ENCODE measurements at places on chromosomes 7 and 10.

- no peak for DNase-seq
Observed at GRCh38 chr10:29961351-29961750, 98.0 kb downstream of the JCAD start.

GRCh38 chr10:30365278-30365677 is 16.2 kb upstream of the MTPAP start:
- no peak for DNase-seq

DNA sequence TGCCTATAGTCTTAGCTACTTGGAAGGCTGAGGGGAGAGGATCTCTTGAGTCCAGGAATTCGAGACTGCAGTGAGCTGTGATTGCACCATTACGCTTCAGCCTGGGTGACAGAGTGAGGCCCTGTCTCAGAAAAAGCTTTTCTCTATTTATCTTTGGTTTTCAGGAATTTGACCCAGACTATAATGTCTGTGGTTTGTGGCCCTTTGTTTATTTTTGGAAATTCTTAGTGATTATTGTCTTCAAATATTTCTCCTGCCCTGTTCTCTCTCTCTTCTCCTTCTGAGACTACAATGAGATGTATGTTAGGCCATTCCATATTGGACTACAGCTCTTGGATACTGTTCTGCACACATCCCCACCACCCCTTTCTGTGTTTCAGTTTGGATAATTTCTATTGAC is 4.7 kb downstream of the MUC12 start:
- DNase-seq = no peak

DNA sequence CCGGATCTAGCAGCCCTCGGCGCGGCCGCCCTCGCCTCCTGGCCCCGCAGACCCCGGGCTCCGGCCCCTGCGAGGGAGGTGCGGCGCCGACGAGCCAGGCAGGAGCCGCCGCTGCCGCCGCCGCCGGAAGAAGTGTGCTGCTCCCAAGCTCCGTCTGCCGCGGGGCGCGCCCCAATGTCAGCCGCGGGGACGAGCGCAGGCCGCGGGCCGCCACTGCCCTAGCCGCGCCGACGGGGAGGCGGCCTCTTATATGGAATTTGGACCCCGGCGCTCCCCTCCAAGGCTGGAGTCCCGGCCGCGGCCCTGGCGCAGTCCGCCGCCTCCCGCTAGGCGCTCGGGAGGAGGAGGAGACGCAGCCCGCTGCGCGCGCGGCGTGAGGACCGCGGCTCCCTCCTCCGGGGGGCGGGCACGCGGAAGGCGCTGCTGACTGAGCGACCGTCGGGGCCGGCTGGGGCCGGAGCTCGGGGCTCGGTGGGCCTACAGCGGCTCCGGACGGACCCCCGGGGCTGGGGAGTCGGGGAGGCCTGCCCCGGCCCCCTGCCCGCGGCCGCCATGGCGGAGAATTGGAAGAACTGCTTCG is at the start of gene TRIM8:
Gene TRIM8 (plus strand): TSS at position 414 of the 580 bp plus-strand sequence. CDS start 139 bp downstream, at position 553.
- no peak for DNase-seq

DNA sequence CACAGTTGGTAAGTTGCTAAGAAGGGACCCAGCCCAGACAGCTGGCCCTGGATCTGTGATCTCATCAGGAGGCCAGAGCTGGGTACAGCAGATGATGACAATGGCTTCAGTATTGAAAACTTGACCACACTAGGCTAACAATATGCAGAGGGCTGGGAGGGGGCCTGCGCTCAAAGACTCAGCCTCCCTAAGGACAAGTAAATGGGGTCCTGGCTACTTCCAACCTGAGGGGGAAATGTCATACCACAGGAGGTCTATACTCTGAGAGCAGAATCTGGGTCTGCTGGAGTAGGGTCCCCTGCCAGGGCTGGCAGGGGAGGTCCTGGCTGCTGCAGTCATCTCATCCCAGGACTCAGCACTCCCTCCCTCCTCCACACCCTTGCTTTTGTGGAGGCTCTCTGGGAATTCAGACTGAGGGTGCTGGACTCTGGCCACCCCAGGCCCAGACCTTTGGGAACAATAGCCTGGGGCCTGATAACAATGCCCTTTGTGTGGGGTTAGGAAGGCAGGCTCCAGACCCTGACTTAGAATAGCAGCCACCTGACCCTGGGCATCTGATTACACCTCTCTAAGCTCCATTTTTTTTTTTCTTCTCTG is 1.4 kb downstream of the FXYD4 start:
- DNase-seq = no peak

DNA sequence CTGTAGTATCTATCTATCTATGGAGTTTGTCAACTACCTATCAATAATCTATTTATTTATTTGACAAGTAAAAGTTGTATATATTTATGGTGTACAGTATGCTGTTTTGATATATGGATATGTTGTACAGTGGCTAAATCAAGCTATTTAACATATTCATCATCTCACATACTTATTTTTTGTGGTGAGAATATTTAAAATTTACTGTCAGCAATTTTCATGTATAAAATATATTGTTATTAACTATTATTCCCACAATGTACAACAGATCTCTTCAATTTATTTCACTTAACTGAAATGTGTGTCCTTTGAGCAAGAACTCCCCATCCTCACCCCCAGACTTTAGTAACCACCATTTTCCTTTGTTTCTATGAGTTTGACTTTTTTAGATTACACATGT is 14.5 kb downstream of the AGR3 start:
- no peak for DNase-seq

- DNase-seq = no peak
Observed at GRCh38 chr10:62610649-62611229, 193.8 kb upstream of the ADO start.

DNA sequence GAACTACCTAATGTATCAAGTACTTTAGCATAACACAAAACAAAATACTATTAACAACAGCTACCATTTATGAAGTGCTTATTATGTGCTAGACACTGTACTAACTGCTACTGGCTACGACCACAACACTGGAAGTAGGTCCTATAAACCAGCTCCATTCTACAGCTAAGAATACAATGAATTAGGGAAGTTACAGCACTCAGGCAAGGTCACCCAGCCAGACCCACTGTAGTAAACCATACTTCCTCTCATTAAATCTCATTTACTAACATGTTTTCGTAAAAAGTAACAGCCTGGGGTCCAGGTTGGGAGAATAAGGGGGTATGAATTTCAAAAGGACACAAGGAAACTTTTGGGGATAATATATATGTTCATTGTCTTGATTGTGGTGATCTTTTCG is 25.4 kb downstream of the NAPEPLD start:
- DNase-seq = no peak

DNA sequence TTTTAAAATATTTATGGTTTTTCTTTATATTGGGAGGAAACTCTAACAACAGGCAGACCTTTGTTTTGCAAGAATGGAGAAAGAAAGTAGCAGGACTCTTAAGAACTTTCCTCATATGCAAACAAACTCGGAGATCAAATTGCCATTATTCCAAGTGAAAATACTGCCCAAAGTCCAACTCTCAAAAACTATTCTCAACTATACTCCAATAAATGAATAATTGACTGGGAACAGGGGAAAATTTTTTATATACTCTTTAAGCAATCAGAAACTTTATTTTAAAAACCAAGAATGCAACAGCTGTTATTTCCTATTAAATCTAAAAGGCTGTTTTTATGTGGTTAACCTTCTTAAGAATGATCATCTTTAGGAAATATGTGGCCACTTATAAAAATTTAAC is 101.9 kb downstream of the COL28A1 start:
- no peak for DNase-seq

DNA sequence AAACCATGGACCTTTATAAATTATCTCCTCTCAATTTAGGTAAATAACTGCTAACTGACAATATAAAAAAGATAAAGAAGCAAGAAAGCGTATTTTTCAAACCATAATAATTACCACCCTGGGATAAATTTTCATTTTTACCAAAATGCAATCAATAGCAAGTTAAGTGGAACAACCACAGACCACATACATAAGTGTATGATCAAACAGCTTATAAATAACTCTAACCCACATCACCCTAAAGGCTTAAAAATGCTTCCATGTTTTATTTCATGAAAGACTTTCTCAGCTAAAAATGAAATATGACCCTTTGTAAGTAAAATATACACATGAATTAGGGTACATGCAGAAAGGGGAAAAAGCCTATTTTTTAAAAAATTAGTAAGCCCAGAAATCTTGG is 156.5 kb downstream of the SGMS1 start:
- no peak for DNase-seq

DNA sequence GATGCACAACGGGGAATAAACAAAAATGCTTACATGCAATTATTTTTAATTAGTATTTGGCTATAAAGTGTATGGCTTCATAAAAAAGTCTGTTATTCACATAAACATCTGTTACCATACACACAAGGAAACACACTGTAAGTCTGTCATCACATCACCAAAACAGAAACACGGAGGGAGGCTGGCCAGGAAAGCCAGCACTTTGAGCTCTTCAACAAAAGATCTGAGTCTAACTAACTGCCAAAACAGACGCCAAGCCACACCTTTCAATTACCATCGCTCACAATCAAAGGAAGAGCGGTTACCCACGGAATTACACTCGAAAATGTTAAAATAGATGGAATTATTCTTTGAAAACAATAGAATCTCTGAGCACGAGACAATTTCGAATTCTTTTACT is 49.2 kb upstream of the MGMT start:
- DNase-seq = no peak

- DNase-seq = no peak
Observed at GRCh38 chr7:66617295-66617694, 11.4 kb upstream of the KCTD7 start.

GRCh38 chr7:39810204-39810642 is 139.8 kb upstream of the CDK13 start:
- no peak for DNase-seq

GRCh38 chr10:83983578-83984255 is 155.6 kb upstream of the GHITM start:
- no peak for DNase-seq

DNA sequence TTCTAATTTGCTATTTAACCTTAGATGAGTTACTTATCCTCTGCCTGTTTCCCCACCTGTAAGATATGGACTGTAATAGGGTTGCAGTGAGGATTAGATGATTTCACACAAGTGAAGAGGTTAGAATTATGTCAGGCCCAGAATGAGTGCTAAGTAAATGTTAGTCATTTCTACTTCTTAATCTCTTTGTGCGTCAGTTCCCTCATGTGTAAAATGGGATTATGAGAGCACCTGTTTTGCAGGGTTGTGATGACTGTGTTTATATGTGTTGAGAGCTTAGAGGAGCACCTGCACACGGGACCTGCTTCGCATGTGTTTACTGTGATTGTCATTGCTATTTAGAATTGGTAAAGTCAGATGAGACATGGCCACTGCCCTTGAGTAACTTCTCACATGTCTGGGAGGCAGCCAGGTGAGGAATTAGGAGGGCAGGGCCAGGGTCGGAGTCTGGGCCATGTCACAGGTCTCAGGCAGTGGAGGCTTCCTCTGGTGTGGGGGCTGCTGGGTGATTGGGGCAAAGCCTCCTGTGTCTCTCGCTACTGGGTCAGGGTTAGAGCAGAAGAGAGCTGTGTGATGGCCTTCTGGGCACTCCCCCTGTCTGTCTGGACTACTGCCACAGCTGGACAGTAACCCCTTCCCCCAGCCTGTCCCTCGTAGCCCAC is 106.7 kb downstream of the WDFY4 start:
- DNase-seq = no peak

- no peak for DNase-seq
Observed at GRCh38 chr7:138355254-138355653, 104.8 kb upstream of the TRIM24 start.

DNA sequence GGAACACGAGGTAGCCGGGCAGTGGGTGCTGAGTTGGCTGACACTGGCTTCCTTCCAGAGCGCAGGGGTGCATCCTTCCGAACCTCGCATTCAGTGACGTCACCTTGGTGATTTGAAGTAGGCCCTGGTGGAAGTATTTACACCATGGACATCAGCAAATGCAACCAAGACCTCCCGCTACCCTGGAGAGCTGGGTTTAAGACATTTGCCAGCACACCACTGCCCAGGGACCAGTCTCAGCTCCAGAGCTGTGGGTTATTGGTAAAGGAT is 106.4 kb upstream of the GPR26 start:
- no peak for DNase-seq

GRCh38 chr7:147858421-147858820 is 732.1 kb upstream of the C7orf33 start:
- no peak for DNase-seq

DNA sequence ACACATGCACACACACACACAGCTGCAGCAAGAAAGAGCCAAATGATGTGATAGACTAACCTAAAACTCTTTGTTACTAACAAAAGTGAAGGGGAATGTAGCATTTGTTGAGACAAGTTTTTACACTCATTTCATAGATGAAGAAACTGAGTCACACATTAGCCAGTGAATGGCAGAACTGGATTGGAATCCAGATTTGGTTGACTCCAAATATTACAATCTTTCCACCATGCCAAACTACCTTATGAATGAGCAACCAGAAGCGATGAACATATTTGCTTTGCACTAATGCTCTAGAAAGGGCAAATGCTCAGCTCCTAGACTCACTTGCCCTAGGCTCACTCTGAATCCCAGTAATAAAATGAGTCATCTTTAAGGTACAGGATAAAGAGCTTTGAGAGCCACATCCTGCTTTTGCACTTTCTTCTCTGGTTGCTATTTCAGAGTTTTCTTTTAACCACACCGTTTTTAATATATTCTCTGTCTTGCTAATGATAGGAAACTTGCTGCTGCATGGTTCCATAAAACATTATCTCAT is 111.9 kb downstream of the GPAM start:
- DNase-seq = no peak

GRCh38 chr7:73865738-73866445 is 4.9 kb downstream of the TMEM270 start:
- DNase-seq = peak; percentile 54

DNA sequence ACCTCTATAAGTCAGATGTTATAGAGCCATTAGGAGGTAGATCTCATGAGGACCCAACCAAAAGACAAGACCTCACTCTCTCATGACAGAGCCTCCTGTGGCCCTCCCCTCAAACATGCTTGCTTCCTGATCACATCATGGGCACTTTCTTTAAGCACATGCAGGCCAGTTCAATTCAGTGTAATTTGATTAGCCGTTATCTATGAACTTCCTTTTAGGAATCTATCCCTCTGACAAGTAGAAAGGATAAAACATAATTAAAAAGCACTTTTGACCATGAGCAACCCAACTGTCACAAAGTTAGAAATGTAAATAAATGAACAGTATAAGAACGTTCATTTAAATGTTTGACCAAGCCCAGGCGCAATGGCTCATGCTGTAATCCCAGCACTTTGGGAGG is 27.7 kb upstream of the TMEM254 start:
- no peak for DNase-seq

DNA sequence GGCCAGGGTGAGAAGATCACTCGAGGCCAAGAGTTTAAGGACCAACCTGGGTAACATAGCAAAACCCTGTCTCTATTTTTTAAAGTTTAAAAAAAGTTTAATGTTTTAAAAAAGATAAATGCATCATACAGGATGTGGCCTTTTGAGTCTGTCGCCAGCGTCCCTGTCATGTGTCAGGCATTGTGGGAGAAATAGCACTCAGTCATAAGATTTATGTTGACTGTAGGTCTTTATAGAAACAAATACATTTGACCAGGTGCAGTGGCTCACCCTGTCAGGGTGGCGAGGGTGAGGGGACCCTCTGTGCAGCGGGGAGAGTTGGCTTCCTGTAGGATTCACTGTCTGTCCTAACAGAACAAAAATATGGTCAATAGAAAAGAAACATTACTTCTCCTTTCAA is 63.5 kb upstream of the SH2B2 start:
- DNase-seq = no peak

- no peak for DNase-seq
Observed at GRCh38 chr10:129848696-129849451, 115.2 kb downstream of the EBF3 start.

Measured in NCI-H2107 (cell line).